ENCODE measurements at places on chromosomes 1 and 21.

- no peak for DNase-seq
Measured at GRCh38 chr1:33330361-33330890, 9.5 kb upstream of the A3GALT2 start.

- DNase-seq, result no peak
Measured at GRCh38 chr1:191575180-191575579, 583.1 kb upstream of the RGS18 start.

GRCh38 chr1:8189931-8190483, 127.9 kb upstream of the SLC45A1 start:
- no peak for DNase-seq

- no peak for DNase-seq
Measured at GRCh38 chr1:212228591-212229119, 56.6 kb upstream of the PPP2R5A start.

All from stimulated activated CD4-positive, alpha-beta T cell treated with anti-CD3 and anti-CD28 coated beads, Interleukin-2, amount 100 ng/mL, for 4 hours (primary cell).